ENCODE measurements at places on chromosomes 12 and 14.

- no peak for DNase-seq
Measured at GRCh38 chr12:57278465-57279381, 27.7 kb upstream of the STAC3 start.

DNA sequence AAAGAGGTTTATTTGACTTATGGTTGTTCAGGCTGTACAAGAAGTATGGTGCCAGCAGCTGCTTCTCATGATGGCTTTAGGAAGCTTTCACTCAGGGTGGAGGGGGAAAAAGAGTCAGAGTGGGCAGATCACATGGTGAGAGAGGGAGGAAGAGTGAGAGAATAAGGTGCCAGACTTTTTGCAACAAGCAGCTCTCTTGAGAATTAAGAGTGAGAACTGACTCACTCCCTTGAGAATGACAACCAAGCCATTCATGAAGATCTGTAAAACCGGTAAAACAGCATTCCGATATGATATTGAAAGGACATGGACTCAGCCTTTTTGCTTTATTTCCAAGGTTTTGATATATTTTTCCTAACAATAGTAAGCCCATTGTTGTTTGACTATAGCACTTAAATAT is 501.2 kb downstream of the GALC start:
- DNase-seq, result no peak

- DNase-seq, result no peak
Measured at GRCh38 chr14:33774723-33775470, 176.0 kb downstream of the EGLN3 start.

DNA sequence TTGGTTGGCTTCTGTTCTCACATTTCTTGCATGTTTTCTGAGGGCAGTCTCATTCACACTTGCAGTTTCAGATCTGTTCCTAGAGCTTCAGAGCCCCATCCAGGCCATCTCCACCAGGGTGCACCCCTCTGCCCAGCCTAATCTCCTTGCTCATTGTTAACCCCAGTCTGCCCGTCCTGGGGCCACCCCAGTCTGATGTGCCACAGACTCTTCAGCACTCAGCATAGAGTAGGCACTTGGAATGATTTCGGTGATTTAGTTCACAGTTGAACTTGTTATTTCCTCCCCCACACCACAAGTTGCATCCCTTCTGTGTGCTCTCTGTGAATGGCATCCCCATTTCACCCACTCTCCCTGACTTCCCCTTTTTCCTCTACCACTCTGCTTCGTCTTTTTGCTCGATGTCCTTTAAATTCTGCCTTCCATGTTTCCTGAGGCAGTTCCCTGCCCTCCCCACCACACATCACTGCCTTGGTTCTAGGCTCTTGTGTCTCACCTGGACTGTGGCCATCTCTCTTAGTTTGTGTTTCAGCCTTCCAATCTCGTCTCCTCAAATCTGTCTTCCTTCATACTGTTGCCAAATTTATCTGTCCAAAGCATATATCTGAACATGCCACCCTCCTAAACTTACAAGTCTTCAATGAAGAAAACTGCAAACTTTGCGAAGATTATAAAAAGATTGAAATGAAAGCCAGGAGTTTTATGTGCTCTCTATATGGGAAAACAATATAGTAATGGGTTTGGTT is 41.5 kb downstream of the ANO6 start:
- no peak for DNase-seq

GRCh38 chr12:49949866-49950265 is 671 bp upstream of the AQP2 start:
- no peak for DNase-seq

GRCh38 chr14:95289323-95290010 is 30.2 kb downstream of the CLMN start:
- DNase-seq, result no peak

- no peak for DNase-seq
Measured at GRCh38 chr12:55780685-55781084, 36.8 kb downstream of the SARNP start.

GRCh38 chr12:93325855-93326254 is 51.9 kb upstream of the NUDT4 start:
- DNase-seq, result no peak

DNA sequence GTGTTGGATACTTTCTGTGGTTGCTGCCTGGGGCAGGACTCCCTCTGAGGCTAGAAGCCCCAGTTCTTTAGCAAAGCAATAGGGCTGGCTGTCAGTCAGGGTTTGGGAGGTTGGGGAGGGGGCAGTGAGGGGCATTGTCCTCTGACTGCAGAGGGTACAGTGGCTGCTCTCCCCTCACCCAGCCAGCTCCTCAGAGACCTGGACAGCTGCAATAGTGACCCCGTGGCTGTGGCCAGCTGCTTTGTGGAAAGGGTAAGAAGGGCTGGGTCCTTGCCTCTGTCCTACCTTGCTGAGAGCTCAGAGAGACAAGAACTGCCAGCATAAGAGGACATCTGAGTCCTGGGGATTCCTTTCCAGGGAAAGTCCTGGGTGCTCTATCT is 25.8 kb downstream of the PLEKHG3 start:
- no peak for DNase-seq

GRCh38 chr12:76249501-76249900 is 98.7 kb downstream of the BBS10 start:
- DNase-seq, result no peak

DNA sequence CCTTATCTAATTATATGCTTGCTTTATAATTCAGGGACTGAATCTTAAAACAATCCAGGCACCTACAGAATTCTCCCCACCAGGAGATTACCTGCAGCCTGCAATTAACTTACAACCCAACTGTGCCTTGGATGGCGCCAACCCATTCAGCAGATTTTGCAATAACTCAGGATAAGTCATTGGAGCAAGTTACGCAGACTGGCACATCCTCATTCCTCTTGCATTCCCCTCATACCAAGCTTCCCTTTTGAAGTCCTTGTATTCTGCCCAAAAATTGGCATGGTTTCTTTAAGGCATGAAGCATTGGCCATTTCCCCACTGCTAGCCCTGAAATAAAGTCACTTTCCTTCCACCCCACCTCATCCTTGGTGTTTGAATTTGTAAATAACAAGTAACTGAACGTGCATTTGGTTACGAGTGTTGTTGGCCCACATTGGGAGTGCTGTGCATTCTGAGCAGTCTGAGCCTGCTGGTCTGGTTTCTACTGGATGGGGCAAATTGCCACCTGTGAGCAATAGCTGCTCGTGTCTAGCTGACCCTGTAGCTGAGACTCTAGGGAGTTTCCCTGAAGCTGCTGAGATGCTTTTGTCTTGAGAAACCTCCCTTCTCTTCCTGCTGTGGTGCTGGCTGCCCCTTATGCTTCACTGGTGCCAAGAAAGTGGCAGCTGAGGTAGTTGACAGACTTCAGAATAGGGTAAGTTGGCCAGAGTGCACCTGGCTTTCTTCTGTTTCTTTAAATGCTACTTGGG is 99.2 kb upstream of the SCAF11 start:
- no peak for DNase-seq

- DNase-seq, result no peak
Measured at GRCh38 chr12:31728289-31728916, 418 bp downstream of the AMN1 start.

GRCh38 chr14:67108230-67108629 is 81.0 kb upstream of the GARIN2 start:
- no peak for DNase-seq

GRCh38 chr12:57888409-57889157 is 42.1 kb upstream of the CTDSP2 start:
- peak; percentile 87 for DNase-seq

- DNase-seq, result no peak
Measured at GRCh38 chr14:76855066-76855465, 28.9 kb downstream of the LRRC74A start.

GRCh38 chr12:92059960-92060359 is 85.7 kb downstream of the BTG1 start:
- no peak for DNase-seq

GRCh38 chr12:106126441-106127337 is 12.1 kb downstream of the NUAK1 start:
- DNase-seq, result no peak

GRCh38 chr12:4282892-4283511 is 9.4 kb downstream of the CCND2 start:
- no peak for DNase-seq

GRCh38 chr12:28955491-28955890 is 193.6 kb upstream of the FAR2 start:
- no peak for DNase-seq

DNA sequence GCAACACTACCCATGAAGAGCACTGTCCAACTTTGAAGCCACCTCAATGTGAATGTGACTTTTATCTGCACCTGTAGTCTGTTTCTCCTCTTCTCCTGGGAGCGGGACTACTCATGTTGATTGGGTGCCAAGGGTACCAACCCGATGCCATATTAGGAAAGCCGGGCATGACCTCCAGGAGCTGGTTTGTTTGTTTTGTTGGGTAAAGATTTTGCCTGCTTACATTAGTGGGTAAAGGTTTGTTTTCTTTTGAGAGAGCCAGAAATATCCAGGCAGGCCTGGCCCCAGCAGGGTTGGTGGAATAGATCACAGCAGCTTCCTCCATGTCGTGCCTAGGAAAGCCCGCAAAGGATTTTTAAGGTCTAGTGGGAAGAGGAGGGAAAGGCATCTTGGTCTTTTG is 19.7 kb upstream of the ITPK1 start:
- no peak for DNase-seq

DNA sequence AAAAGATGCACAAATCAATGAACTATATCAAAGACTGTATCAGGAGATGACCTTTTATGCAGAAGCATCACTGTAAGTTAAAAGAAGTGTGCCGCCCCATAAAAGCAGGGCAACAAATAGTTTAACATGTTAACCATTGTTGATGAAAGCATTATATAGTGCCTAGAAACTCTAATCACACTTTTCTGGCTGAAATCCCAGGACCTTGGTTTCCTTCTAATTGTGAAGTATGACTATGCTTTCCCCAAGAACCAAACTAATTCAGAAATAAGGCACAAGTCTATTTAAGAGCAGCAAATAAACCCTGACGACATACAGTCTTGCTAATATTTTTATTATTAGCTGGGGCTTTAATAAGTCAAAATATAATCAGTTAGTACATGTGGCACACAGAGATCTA is 21.7 kb downstream of the RACGAP1 start:
- no peak for DNase-seq

DNA sequence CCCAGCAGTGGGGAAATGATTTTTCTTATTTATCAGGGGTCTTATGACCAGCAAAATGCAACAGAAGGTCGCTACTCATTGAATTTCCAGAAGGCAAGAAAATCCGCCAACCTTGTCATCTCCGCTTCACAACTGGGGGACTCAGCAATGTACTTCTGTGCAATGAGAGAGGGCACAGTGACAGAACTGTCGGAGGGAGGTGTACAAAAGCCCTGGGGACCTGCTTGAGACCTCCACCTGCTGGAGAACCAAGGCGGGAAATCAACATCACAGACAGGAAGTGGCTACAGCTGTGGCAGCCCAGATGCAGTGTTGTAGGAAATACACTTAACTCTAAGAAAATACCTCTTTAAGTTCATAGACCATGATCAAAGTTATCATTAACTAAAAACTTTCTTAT is 250.9 kb upstream of the OR4E1 start:
- DNase-seq, result no peak

DNA sequence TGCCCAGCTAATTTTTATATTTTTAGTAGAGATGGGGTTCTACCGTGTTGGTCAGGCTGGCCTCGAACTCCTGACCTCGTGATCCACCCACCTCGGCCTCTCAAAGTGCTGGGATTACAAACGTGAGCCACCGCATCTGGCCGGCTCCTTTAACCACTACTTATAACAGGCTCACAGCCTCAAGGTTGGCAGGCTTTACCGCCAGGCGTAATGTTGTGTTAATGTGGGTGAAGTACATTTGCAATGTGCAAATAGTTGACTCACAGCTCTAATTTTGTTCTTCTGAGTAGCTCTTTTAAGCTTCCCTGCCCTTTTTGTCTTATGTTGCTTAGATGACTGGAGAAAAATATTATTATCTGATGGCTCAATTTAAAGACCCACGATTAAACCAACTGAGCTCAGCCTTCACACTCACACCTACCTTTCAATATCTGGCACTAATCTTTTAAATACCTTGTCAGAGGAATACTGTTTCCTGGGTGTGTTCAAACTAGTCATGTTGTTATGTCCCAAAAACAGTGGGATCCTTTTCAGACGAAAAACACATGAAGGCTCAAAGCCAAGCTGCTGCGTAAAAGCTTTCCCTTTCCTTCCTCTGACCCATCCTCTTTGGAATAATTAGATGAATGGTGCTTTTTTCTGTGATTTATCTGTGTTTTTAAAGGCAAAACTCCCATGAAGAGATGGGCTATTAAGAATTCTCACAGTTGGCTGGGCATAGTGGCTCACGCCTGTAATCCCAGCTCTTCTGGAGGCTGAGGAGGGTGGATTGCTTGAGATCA is 57.2 kb upstream of the USP44 start:
- DNase-seq, result peak; percentile 20

GRCh38 chr12:20220339-20220738 is 148.0 kb upstream of the PDE3A start:
- DNase-seq, result no peak

- DNase-seq, result no peak
Measured at GRCh38 chr14:102795060-102795925, 18.0 kb downstream of the TRAF3 start.

GRCh38 chr14:94547726-94548125 is 13.5 kb upstream of the SERPINA4 start:
- DNase-seq, result no peak

- DNase-seq, result no peak
Measured at GRCh38 chr12:28191051-28192048, 1.1 kb downstream of the CCDC91 start.

GRCh38 chr12:97246368-97246767 is 216.2 kb upstream of the RMST start:
- DNase-seq, result no peak

- no peak for DNase-seq
Measured at GRCh38 chr12:29625359-29625953, 128.0 kb upstream of the OVCH1 start.

- DNase-seq, result no peak
Measured at GRCh38 chr12:57621497-57622292, 10.5 kb downstream of the ARHGEF25 start.

GRCh38 chr12:122489038-122489437 is 11.7 kb downstream of the ZCCHC8 start:
- no peak for DNase-seq

DNA sequence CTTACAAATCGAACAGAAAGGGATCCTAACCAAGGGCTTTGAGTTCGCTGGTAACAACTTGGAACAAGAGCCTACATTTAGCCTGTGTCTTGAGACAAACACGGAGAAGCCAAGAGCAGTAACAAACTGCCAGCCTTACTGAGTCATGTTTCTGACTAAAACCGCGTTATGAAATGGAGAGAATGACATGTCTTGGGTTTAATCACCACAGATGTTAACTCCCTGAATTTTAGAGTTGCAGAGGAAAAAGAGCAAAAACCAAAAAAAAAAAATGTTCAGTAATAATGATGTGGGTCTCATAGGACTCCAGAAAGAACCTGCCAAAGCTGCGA is 1.0 kb downstream of the BLTP3B start:
- no peak for DNase-seq

- DNase-seq, result no peak
Measured at GRCh38 chr14:70359076-70359424, 433 bp downstream of the COX16 start.

GRCh38 chr12:13318231-13319015 is 121.9 kb downstream of the EMP1 start:
- DNase-seq, result no peak

DNA sequence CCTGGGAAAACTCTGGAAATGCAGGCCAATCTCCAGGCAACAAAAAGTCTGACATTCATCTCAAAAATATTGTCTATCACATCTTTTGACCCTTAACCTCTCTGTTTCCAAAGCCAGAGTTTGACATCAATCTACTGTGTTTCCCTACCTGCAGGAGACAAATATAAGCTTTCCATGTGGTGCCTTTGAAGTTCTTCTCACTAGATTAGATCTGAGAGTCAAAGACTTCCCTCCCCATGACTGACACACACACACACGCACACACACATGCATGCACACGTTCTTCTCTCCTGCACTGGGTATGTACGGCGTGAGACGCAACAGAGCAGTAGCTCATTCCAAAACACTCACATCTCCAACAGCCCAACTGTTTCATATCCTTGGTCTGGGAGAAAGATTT is 8.1 kb upstream of the ITPR2 start:
- DNase-seq, result no peak
